ENCODE measurements at places on chromosomes 16 and 17.

- no peak for DNase-seq
These were observed 42.9 kb downstream of the LDHD start for GRCh38 chr16:75073545-75074303.

- no peak for DNase-seq
These were observed 3.8 kb upstream of the TMC7 start for GRCh38 chr16:18979936-18980335.

- DNase-seq: no peak
These were observed 7.4 kb downstream of the GIP start for GRCh38 chr17:48960834-48961515.

DNA sequence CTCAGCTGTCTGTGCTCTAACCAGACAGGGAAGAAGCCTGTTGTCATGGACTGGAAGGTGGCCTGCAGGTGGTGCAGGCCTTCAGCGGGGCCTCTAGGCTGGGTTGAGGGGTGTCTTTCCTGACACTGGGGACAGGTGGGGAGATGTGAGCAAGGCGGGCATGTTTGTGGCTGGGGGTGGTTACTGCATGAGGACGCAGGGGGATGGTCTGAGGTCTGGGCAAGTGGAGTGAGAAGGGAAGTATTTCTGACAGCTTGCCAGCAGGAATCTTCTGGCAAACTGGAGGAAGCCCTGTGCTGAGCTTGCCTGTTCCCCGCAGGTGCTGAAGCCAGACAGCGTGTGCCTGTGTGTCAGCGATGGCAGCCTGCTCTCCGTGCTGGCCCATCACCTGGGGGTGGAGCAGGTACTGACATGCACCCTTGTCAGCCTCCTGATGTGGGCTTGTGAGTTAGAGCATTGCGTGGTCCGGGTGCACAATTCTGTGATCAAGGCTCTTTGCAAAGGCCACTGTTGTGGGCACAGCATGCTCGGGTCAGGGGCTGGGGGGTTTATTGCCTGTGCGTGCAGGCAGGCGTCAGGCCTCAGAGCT lies 36.2 kb downstream of the PRMT7 start:
- DNase-seq: no peak

DNA sequence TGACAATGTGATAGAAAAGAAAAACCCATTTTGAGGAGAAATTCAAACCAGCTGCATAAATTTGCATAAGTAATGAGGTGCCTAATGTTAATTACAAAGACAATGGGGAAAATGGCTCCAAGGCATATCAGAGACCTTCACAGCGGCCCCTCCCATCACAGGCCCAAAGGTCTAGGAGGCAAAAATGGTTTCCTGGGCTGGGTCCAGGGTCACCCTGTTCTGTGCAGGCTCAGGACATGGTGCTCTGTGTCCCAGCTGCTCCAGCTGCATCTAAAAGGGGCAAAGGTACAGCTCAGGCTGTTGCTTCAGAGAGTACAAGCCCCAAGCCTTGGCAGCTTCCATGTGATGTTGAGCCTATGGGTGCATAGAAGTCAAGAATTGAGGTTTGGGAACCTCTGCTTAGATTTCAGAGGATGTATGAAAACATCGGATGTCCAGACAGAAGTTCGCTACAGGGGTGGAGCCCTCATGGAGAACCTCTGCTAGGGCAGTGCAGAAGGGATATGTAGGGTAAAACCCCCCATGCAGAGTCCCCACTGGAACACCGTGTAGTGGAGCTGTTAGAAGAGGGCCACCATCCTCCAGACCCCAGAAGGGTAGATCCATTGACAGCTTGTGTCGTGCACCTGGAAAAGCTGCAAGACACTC lies 40.6 kb downstream of the IKZF3 start:
- DNase-seq: no peak

GRCh38 chr17:60699090-60699489 lies 21.4 kb downstream of the BCAS3 start:
- no peak for DNase-seq

GRCh38 chr17:12342609-12343435 lies 322.1 kb downstream of the MAP2K4 start:
- DNase-seq: no peak

GRCh38 chr17:2259769-2260536 lies 43.6 kb downstream of the SMG6 start:
- no peak for DNase-seq

DNA sequence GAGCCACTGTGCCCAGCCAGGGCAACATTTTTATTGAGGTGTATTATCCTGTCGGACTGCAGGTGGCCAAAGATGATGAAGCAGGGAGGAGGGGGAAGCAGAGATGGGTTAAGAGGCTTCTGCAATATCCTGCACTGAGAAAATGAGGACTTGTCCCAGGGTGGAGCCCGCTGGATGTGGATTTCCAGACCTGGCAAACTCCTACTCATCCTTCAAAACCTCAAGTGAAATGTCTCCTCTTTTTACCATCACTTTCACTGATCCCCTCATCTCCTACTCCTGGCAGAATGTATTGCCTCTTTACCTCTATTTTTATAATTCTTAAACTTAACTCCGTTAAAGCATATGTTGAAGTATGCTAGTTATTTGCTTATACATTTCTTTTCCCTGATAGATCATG lies 60.9 kb downstream of the MGAT5B start:
- DNase-seq: no peak

GRCh38 chr17:752620-753219 lies 656 bp upstream of the GEMIN4 start:
- no peak for DNase-seq

DNA sequence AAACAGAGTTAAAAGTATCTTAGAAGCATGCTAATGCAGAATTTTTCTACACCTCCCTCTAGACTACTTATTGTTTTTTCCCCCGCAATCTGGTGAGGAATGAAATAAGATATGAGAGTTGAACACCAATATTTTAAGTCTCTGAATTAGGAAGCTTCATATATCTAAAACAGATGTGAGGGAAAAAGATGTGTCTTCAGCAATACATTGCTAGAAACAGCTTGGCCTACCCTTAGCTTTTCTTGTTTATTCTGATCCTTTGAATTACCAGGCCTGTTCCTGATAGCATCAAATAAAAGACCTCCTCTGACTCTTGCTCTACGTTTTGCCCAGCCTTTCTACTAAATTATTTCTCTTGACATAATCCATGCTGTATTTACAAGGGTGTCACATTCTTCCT lies 221.8 kb downstream of the CDH11 start:
- no peak for DNase-seq

- no peak for DNase-seq
These were observed 88.8 kb downstream of the LITAF start for GRCh38 chr16:11497851-11498289.

DNA sequence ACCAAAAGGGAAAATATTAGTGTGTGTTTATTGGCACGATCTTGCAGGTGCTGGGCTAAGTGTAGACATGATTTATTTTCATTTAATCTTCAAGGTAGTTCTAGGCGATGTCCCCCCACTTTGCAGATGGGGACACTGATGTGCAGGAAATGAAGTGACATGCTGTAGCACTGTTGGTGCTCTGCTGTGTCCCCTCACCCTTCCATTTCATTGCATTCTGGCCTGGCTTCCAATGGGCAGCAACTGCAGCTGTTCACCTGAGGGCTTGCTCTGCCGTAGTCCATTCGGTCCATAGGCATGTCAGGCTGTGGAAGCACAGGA lies 123.9 kb downstream of the PRKCB start:
- no peak for DNase-seq

GRCh38 chr17:16286947-16287562 lies 66.2 kb downstream of the CENPV start:
- DNase-seq: no peak

- no peak for DNase-seq
These were observed 25.2 kb downstream of the GRB2 start for GRCh38 chr17:75380315-75380714.

DNA sequence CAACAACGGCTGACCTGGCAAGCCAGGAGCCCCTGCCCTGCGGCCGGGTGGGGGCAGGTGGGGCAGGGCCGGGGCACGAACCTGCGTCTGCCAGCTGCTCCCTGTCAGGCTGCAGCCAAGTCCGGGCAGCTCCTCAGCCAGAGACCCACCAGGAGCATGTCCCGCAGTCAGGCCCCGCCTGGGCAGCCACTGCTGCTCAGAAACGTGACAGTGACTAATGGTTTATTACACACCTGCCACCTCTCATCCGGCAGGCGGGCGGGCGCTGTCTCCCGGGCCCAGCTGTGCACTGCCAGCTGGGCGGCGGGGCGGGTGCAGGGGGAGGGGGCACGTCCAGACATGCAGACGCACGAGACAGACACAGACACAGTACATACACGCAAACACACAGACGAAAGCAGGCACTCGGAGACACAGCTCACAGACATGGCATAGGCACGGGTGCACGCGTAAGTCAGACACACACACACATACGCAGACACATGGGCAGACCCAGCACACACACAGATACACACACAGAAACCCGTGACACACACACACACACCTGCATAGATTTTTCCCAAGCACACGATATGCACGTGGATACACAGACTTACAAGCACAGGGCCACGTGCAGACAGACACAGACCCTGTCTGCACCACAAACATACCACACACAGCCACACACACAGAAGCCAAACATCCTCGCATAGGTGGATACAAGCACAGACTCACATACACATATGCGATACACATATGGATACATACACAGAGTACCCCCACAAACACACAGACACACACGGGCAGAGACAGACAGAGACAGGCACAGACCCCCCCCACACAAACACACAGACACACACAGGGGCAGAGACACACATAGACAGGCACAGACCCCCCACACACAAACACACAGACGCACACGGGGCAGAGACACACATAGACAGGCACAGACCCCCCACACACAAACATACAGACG lies 248.3 kb upstream of the CIBAR2 start:
- no peak for DNase-seq

DNA sequence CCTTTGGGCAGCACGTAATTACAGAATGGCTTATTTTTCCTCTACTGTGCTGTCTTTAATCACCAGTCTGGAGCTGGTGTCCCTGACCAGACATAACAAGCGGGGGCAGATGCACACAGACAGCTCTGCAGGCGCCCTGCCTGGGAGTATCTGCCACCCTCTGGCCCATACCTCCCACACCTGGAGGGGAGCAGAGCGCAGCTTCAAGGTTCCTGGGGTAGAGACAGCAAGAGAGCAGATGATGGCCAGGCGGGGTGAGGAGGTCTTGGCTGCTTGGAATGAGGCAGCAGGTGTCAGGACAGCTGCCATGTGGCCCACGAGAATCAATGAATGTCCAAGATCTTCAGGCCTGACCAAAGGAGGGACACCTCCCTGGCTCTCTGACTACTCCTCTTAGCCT lies 23.8 kb downstream of the TMEM94 start:
- no peak for DNase-seq

- DNase-seq: no peak
These were observed 52.2 kb upstream of the HAPSTR1 start for GRCh38 chr16:9039210-9039609.

DNA sequence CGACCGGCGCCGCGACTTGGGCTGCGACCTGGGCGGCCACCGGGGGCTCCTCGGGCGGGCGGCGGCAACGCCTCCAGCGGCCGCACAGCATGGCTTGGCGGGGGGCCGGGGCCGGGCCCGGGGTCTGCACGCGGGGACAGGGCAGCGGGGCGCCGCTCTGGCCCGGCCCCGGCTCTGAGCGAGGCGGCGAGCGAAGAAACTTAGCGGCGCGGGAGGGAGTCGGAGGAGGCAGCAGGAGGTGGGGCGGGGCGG lies at the start of gene PLCD3:
TSS of gene PLCD3 (minus strand) at position 196 of the 252 bp plus-strand sequence. CDS start at position 91, 105 bp downstream.
- DNase-seq: no peak

GRCh38 chr17:66465701-66466100 lies 163.3 kb downstream of the PRKCA start:
- no peak for DNase-seq

DNA sequence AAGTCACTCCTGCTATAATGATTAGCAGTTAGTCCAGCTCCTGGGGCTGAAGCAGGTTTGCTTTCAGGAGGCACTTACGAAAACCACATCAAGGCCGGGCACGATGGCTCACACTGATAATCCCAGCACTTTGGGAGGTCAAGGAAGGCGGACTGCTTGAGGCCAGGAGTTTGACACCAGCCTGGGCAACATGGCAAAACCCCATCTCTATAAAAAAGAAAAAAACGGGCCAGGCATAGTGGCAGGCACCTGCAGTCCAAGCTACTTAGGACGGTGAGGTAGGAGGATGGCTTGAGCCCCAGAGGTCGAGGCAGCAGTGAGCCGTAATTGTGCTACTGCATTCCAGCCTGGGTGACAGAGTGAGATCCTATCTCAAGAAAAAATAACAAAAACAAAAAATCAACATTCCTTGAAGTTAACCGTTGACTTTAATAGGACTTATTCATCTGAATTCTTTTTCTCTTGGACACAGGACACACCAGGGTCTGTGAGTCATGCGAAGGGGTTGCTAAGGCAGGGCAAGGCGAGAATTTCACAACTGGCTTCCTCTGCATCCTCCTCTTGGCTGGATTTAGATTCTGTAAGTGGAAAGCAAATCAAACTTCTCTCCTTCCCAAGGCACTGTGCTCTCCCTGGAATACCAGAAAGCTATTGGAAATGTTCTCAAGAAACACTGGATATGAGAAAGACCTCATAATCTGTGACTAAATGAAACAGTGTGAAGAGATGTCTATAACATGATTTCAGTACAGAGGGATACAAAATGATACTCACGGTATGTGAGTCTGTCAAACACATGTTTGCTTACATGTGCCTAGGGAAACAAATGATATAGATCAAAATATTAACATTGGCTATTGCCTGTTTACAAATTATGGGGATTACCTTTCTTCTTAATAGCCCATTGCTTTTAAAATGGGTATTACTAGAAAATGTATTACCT lies 99.5 kb downstream of the SYCE1L start:
- peak; percentile 89 for DNase-seq

GRCh38 chr17:66098040-66098439 lies 93.9 kb downstream of the CEP112 start:
- no peak for DNase-seq

DNA sequence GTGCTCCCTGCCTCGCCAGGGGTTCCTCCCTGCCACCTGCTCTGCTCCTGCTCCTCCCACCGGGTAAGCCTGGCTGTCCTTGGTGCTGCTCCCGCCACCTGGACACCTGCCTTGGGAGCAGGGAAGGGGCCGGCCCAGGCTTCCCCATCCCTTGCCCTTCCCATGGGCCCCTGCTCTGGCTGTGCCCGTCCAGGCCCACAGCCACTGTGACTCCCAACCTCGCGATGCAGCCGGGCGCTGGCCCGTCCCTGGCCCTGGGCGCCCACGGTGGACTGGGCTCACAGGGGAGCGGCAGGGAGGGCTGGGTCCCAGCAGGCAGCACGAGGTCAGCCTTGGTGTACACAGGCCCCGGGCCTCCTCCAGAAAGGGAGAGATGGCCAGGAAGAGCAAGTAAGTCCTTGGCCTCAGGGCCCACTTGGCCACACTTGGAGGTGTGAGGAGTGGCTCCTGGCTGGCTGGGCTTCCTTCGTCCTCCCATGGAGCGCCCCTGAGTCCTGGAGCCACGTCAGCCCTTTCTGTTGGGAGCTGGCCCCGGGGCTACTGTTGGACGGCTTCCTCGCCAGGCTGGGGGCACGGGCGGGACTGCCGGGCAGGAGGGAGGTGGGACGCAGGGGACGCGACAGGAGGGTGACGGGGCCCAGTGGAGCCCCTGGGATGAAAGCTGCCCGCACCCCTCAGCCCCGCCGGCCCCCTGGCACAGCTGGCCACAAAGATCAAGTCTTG lies 15.3 kb downstream of the ENGASE start:
- no peak for DNase-seq

GRCh38 chr17:63949576-63950250 lies 17.6 kb upstream of the CD79B start:
- DNase-seq: no peak

GRCh38 chr17:2593821-2594721 lies 617 bp downstream of the PAFAH1B1 start:
- peak; percentile 16 for DNase-seq

GRCh38 chr17:77018504-77018903 lies 122.3 kb upstream of the SEC14L1 start:
- DNase-seq: no peak
